ENCODE measurements at places on chromosomes 5 and 9.

DNA sequence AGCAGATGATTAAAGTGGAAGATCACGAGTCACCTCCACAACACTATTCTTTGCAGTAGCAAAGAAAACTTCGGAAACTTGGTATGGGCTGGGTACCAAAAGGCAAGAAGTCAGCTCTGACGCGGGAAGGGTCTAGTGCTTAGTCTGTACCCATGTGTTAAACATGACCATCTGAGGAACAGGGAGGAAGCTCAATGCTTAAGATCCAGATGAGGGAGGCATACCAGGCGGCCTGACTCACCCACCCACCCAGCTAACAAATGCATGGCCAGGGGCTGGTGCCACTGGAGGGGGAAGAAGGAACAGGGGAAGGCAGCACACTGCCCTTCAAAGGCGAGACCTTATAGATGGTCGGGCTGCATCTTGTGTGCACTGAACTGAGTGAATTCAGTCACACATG lies 41.8 kb downstream of the CAMSAP1 start:
- no peak for DNase-seq

DNA sequence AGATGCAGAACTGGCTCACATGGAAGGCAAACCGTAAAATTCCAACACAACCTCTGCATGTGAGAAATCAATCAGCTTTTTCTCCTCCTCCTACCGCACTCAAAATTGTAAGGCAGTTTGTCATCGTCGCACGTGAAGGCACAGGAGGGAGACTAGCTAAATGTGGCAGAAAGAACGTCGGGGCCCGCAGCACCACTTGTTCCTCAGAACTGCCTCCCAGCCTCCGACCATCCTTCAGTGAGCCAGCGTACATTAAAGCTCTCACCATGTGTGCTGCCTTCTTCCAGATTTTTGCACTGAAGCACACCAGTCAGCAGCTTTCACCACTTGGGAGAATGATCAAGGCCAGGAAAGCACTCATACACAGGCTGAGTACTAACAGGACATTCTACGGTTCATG lies 105.9 kb downstream of the RFX3 start:
- no peak for DNase-seq

- DNase-seq, result no peak
These were observed 8.1 kb downstream of the CDKN2A start for GRCh38 chr9:21985964-21986667.

DNA sequence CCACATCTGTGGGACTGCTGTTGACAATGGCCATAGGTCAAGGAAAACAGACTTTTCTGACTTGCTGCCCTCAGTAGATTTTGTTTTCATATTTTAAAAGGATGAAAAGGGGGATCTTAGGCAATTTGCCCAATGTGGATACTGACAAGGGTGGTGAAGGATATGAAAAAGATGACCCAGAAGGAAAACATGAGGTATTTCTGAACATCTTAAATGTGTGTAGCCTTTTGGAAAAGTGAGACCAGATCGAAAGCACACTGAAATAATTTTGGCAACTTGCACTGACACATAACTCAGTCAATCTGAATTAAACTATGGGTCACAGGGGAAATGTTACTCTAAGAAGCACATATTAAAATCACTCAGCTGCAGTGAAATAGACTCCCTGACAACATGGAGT lies 1793.0 kb upstream of the ACO1 start:
- no peak for DNase-seq

DNA sequence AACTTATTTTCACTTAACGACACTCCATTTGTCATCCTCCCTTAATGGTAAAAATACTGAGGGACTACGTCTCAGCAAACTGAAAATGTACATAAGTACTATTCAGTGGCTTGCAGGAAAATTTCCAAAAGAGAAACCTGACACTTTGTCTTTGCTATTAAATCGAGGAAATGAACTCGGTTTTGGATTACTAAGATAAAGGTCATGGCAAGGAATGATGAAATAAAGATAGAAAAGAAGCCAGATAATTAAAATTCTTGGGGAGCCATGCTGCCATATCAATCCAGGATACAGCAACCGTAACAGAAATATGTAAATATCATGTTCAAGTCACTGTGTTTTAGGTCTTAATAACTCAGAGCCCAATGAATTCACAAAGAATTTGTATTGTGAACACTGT lies 647.8 kb downstream of the CDH9 start:
- DNase-seq, result no peak

- DNase-seq, result no peak
These were observed 38.7 kb upstream of the SYNPO start for GRCh38 chr5:150601491-150602345.

GRCh38 chr5:170333161-170333910 lies 35.8 kb upstream of the LCP2 start:
- DNase-seq, result no peak
